Fibroblast of lung (primary cell): ENCODE measurements at places on chromosomes 5 and 9.
A peak's percentile ranks its signal among the peaks of the same experiment; 100 is the strongest.

GRCh38 chr9:100167915-100168654, 69.0 kb downstream of the INVS start:
- DNase-seq = peak; percentile 6

DNA sequence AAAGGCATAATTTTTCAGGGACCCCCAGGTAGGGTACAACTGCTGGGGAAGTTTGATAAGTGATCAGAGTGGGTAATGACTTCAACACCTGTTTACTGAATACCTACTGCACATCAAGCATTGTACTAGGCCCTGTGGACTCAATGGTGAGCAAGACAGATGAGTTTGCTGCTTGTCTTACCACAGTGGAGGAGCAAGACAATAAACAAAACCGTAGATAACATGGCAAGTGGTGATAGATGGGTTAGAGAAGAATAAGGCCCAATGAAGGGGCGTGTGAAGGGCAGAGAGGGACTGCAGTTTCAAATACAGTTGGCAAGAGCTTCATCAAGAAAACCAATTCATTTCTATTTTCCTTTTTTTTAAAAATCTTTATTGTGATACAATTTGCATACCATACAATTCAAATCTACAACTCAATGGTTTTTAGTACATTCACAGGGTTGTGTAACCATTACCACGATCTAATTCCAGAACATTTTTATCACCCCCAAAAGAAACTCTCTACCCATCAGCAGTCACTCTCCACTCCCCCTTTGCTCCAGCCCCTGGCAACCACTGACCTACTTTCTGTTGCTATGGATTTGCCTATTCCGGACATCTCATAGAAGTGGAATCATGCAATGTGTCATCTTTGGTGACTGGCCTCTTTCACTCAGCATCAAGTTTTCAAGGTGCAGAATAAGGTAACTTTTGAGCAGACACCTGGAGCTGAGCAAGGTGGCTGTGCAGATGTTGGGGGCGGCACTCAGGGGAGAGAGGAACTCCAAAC, 31.9 kb upstream of the HAND1 start:
- no peak for DNase-seq

GRCh38 chr9:96065482-96066251, 190.2 kb downstream of the ERCC6L2 start:
- no peak for DNase-seq

DNA sequence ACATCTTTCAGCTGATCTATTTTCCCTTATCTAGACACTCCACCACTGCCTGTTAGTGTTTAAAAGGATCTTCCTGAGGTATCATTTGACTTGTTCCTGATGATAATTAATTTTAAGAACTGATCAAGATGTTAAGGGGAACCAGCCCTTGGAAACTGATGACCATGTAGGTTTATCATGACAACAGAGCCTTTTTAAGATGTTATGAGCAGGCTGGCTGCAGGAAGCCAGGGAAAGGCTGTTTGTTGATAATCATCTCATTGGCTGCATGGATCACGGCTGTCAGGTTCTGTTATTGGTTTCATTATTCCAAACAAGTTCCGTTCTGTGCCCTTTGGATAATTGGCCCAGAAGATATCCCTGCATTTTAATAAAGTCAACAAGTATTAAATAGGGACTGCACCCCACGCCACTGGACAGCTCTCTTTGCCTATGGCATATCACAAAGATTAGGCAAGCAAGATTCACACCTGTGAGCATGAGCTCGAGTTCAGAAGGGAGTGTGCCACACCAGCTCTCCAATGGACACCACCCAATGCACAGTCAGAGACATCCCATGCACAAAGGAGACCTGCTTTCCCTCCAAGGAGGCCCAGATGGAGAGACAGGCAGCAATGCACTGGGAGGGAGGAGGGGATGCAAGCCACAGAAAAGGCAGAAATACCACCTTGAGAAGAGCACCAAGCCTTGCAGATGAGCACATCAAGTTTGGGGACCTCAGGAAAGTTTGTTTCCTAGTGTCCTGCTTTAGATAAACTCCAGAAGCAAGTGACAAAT, 88.7 kb downstream of the SPOCK1 start:
- no peak for DNase-seq

DNA sequence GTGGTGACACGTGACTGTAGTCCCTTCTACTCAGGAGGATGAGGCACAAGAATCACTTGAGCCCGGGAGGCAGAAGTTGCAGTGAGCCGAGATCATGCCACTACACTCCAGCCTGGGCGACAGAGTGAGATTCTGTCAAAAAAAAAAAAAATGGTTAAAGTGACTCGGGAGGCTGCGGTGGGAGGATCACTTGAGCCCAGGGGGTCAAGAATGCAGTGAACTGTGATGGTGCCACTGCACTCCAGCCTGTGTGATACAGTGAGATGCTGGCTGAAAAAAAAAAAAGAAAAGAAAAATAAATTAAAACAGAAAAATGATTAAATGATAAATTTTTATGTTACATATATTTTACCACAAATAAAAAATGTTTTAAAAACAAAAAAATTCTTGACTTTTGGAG, 51.9 kb downstream of the KLF4 start:
- DNase-seq = no peak

DNA sequence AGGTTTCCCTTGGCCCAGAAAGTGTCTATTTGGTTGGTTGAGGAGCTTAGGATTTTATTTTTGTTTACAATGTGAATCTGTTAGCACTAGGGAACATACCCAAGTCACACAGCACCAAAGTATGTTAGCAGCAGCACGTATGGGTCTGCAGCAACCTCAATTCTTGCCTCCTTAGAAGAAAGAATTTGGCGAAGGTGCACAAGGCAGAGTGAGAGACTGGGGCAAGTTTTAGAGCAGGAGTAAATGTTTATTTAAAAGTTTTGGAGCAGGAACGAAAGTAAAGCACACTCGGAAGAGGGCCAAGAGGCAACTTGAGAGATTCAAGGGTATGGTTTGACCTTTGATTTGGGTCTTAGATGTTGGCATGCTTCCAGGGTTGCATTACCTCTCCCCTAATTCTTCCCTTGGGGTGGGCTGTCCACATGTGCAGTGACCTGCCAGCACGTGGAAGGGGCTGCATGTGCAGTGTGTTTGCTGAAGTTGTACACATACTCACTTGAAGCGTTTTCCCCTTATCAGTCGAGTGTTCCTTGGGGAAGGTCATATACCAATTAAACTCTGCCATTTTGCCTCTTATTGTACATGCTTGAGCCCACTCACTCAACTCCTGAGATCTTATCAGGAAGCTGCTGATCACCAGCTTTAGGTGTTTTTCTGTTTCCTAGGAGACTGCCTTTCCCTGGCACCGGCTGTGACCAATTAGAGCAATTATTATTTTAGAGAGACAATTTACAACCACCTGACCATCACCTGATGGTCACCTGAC, 64.9 kb upstream of the SHC3 start:
- DNase-seq = peak; percentile 9

DNA sequence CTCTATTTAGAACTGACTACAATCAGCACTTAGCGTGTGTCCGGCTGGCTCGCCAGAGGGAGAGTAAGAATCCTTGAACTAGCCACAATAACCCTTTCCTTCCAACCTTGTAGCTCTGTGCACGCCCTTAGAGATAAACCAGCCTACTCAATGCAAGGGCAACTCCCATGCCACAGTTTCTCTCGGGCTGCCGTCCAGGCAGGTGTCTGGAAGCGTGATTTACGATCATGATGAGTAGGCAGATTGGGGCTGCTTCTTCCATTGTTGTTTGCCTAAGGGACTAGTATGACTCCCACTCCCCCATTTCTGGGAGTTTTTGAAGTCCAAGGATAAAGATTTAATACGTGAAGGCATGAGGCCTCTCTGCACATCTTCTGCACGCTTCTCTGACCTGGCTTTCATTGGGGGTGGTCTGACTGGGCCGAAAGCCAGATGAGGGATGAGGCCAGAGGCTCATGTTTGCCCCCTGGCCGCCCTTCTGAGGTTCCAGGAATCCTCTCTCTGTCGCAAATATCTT, 134.0 kb upstream of the MYO10 start:
- DNase-seq = peak; percentile 52
